ENCODE measurements at places on chromosomes 12 and 14. TPM values are rescaled to one million over a fixed set of nuclear protein-coding genes. Genes with fewer than 3 reads are reported as not detected.
A peak's percentile ranks its signal among the peaks of the same experiment; 100 is the strongest.

GRCh38 chr12:124369055-124369826 is 74.3 kb downstream of the RFLNA start:
- peak; percentile 94 for DNase-seq

GRCh38 chr14:55807881-55808379 is 227.9 kb downstream of the KTN1 start:
- no peak for DNase-seq

DNA sequence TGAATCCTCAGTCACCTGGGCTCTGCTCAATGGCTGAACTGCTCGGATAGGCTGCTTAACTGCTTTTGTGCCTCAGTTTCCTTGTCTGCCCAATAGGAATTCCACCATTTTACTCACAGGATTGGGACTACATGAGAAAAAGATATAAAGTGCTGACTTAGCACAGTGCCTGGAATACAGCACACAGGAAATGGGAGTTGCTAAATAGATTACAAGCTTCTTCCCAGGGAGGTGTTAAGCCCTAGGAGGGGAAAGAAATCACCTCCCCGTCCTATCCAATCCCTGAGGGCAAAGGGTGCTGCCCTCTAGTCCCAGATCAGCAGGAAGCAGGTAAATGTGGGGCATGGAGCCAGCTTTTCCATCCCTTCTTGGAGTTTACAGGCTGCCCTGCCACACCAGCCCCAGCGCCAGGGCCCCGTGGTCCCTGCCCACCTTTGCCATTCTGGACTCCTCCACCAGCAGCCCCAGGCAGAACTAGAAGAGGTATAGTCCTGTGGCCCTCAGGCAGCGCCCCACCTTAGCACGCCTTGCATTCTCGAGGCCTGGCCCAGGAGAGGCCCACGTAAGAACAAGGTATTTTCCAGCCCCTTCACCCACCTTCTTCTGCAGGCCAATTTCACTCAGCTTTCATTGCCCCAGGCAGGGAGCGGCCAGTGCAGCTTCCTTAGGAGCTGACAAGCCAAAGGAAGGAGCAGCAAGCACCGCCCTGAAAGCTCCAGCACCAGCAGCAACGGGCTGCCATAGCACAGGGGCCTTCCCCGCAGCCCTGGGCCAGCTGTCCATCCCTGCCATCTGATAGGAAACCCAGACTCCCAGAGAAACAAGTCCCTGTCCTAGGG is 28.8 kb upstream of the RPLP0 start:
- DNase-seq, result peak; percentile 30

- no peak for DNase-seq
Observed at GRCh38 chr14:77924141-77924948, 124.4 kb downstream of the ADCK1 start.

- no peak for DNase-seq
Observed at GRCh38 chr12:112153893-112154219, 28.5 kb downstream of the TRAFD1 start.

- DNase-seq, result no peak
Observed at GRCh38 chr14:92677955-92678354, 70.5 kb downstream of the LGMN start.

GRCh38 chr12:452667-453210 is 7.0 kb upstream of the B4GALNT3 start:
- peak; percentile 22 for DNase-seq

DNA sequence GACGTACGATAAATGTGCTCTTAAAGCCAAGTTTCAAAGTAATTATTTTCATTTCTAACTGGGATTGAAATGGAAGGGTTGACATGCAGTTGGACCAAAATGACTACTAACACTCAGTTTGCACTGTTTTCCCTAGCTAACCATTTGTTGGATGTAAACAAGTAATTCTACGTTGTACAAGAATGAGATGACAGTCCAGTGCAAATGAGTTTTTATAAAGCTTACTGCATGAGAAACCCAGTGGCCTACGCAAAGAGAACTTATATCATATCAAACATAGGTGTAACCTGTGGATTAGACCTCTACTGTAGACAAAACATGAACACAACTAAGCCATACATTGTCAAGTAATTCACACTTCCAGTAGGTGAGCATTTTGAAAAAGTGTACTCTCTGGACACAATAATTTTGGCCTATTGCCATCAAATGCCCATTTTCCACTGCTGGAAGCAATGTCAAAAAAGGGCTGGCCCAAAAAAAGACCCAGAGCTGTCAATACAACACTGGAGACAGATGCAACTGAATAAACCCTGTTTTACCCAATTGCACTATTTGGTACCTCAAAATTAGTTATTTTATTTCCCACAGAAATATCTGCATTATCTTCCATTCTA is 12.8 kb downstream of the SLC38A2 start:
- DNase-seq, result no peak

DNA sequence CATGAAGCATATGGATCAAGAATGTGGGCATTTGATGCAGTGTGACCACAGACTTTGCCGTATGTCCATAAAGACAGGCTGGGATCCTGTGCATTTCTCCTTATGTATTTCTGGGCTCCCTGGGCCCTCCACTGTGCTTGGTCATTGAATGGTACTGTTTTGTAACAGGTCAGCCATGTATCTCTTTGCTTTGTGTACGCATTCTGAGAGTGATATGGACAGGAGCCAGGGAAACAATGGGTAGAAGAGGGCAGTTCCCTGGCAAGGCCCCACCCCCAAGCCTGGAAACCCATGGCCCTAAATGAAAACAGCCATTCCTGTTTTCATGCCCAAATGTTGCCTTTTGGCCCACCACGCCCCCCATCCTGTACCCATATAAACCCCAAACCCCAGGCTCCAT is 15.2 kb upstream of the FBXO34 start:
- DNase-seq, result no peak

- no peak for DNase-seq
Observed at GRCh38 chr12:66066137-66066928, 64.2 kb downstream of the LLPH start.

DNA sequence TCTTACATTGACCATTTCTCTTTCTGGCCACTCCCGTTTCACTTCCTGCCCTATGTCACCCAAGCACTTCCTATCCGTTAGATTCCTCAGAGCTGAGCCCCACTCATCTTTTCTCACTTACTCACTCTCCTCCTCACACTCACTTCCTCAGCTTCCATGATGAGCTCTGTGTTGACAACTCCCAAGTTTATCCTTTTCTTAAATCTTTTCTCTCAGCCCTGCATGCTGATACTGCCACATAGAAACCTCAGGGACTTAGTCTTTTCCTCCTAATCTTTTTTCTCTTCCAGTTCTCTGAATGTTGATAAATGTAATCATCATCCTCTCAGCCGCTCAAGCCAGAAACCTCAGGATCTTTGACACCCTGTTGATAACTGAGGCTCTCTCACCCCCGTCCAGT is 99.6 kb downstream of the ANO6 start:
- no peak for DNase-seq

DNA sequence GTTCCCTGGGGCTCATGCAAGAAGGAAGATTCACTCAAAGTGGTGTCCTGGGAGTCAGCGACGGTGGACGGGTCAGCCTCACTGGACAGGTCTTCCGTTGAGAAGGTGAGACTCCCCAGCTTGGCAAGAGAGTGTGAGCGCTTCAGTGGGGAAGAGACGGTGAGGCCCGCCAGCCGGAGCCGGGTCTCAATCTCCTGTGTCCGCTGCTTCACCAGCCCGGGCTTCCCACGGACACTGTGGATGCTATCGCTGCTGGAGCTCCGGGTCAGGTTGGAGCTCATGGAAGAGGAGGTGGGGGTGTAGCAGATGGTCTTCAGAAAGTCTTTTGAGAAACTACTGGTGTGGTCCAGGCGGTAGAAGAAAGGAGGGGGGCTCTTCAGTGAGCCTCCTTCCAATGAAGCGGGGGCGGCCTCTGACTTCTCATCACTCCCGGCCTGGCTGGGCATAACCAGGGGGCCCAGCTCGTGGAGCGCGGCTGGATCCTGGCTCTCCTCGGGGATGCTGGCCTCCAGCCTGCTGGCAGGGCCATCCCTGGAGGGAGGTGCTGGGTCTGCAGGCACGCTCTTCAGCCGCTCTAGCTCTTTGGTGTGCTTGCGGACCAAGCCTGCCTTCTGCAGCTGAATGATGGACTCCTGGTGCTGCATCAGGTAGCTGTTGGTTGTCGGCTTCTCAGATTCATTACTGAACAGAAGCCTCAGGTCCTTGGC is 56.9 kb upstream of the CORO1C start:
- peak; percentile 75 for DNase-seq

- DNase-seq, result no peak
Observed at GRCh38 chr14:69181491-69181890, 9.8 kb upstream of the EXD2 start.

- no peak for DNase-seq
Observed at GRCh38 chr12:57096748-57097553, 8.0 kb downstream of the NAB2 start.

DNA sequence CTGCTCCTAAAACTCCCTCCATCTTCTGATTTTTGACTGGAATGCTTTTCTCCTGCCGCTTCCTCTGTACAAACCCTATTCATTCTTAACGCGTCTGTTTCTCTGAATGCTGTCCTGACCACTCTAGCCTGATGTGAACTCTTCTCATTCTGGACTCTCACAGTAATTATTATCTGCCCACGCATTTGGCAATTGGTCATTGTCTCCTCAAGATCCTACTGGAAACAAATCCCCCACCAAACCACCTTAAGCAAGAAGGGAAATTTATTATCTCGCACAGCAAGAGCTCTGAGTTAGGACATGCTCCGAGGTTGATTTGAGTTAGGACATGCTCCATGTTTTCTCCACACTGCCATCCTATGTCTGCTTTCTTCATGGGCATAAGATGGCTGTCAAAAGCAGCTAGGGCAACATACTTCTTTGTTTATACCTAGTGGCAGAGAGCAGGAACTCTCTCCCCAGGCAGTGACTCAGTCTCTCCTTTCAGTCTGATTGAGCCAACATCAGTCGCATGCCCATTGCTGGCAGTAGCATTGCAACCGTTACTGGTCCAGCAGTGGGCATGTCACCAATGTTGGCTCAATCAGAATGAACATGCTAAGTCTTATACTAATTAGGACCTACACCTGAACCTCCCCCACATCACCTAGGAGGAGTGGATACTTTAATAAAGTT is 102.2 kb downstream of the SSPN start:
- DNase-seq, result no peak

DNA sequence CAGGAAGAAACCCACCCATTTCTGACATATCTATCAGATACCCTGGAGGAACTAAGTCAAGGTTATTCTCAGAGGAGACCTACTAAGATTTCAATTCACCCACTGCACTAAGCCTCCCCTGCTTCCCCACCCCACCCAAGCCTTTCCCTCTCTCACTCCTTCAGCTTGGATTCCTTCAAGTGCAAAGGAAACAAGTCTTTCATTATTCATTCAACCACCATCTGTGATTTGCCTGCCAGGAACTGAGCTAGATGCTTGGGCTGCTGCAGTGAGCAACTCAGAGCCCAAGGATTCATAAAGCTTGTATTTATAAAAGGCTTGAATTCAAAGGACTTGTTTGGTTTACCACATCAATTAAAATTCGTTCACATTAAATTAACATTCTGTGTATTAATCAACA is 161.3 kb downstream of the GXYLT1 start:
- DNase-seq, result no peak

- no peak for DNase-seq
Observed at GRCh38 chr14:92109490-92109889, 3.1 kb upstream of the ATXN3 start.

DNA sequence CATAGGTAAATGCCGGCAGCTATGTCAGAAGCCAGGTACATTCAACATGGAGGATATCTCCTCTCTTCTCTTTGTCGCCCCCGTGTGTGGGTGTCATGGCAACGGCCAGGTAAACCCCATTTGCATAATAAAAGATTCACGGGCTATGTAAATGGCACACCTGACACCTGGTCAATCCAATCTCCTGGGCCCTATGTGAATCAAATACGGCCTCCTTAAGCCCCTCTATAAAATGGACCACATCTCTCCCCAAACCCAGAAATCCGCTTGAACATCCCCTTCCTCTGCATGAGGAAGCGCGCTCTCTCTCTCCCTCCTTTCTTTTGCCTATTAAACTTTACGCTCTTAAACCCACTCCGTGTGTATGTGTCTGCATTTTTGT is 363.7 kb downstream of the SOX5 start:
- DNase-seq, result no peak

DNA sequence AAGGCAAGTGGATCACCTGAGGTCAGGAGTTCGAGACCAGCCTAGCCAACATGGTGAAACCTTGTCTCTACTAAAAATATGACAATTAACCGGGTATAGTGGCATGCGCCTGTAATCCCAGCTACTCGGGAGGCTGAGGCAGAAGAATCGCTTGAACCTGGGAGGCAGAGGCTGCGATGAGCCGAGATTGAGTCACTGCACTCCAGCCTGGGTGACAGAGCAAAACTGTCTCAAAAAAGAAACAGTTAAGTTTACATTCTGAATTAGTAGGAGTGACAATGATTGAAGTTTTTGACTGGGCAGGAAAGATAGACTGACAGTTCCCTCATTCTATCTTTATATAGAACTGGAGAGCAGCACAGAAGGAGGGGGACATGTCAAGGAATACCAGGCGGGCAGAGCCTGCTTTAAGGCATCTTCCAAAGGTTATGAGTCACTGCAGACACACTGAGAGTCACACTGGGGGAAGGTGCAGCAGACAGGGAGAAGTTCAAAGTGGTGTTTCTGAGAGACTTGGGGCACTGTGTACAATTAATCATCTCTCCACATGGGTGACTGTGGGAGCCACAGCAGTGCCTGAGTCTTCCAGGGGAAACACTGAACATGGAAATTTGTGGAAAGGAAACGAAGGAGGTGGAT is 42.8 kb upstream of the RNASE3 start:
- DNase-seq, result no peak

GRCh38 chr12:53485955-53486735 is 13.1 kb downstream of the MAP3K12 start:
- DNase-seq, result peak; percentile 47

- DNase-seq, result no peak
Observed at GRCh38 chr14:78202976-78203375, 32.8 kb downstream of the NRXN3 start.

GRCh38 chr14:32478050-32478449 is 149.0 kb downstream of the AKAP6 start:
- DNase-seq, result no peak

DNA sequence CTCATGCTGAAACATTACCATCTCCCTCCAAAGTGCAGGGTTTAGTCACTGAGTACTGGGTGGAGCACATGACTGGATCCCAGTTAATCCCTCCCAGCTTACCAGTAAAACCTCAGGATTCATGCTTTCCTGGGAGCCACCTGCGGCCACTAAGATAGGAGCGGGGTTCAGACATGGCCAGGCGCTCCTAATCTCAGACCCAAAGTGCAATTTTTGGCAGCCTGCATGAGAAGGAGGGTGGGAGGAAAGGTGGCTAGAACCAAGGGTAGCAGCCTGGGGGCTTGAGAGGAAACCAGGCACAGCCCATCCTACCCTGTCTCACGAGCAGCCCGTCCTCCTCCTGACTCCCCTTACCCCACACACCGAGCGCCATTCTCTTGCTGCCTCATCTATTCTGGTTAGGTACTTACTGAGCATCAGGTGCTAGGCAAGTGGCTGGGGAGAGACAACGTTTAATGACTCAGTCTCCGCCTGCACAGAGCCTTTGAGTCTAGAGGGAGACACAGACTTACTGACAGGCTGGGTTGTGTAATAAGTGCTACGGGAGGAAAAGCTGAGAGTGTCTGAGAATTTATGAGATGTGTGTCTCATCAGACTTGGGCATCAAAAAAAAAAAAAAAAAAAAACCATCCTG is 9.9 kb downstream of the GPRC5A start:
- peak; percentile 41 for DNase-seq

Gene FOXA1
- total RNA-seq, result not detected

Gene ITGA5
- total RNA-seq, result 24.0 TPM

Gene ANAPC5
- 59.1 TPM for total RNA-seq

Gene CRIP1
- total RNA-seq, result 14.0 TPM

Gene MAGOHB
- total RNA-seq, result 4.0 TPM

Gene AGAP2
- 9.6 TPM for total RNA-seq

Gene KCNA5
- total RNA-seq, result 1.0 TPM

Gene RPS6KA5
- 20.0 TPM for total RNA-seq
